ENCODE measurements at places on chromosomes 7 and 10. TPM values are rescaled to one million over a fixed set of nuclear protein-coding genes. Genes with fewer than 3 reads are reported as not detected.

The ITPRID1 gene
- 6.3 TPM for total RNA-seq

- no peaks in the 10 kb centered on the region for H3K36me3 ChIP-seq
- DNase-seq: no peak
- H3K27ac ChIP-seq: no peak overlapping the region
Observed at GRCh38 chr10:79052291-79053080, 16.3 kb upstream of the ZMIZ1 start.

GRCh38 chr10:36451391-36451970, 673.9 kb upstream of the ANKRD30A start:
- H3K27me3 ChIP-seq: no peaks in the 10 kb centered on the region
- no peak for DNase-seq
- H3K4me3 ChIP-seq: no peak overlapping the region
- no peaks in the 10 kb centered on the region for H3K4me1 ChIP-seq
- H3K36me3 ChIP-seq: no peaks in the 10 kb centered on the region

The PLEKHS1 gene
- total RNA-seq: 10.1 TPM

DNA sequence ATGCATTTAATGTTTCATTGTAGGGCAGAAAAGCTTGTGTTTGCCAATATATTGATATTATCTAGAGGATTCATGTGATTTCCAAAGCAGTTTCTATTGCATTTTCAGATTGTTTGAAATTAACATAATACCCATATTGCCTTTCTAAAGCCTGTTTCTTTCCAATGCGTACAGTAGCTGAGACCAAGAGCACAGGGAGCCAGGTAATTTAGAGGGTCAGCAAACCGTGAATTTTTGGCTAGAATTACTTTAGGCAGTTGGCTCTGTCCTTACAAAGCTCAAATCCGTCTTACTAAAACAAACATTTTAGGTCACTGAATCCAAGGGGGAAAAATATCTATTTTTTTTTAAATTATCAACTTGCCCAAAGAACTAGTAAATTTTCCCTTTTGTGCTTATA, 604.9 kb upstream of the ADARB2 start:
- no peaks in the 10 kb centered on the region for H3K27me3 ChIP-seq
- H3K27ac ChIP-seq: no peak overlapping the region
- DNase-seq: no peak
- no peak overlapping the region for H3K4me3 ChIP-seq
- H3K36me3 ChIP-seq: no peaks in the 10 kb centered on the region

The ADAM12 gene
- total RNA-seq: 2.2 TPM

The TMEM270 gene
- not detected for total RNA-seq

- DNase-seq: peak; percentile 58
- H3K27me3 ChIP-seq: no peaks in the 10 kb centered on the region
- H3K4me1 ChIP-seq: peaks cover 84% of the 10 kb centered on the region
Observed at GRCh38 chr10:80201608-80202141, 3.7 kb downstream of the ANXA11 start.

DNA sequence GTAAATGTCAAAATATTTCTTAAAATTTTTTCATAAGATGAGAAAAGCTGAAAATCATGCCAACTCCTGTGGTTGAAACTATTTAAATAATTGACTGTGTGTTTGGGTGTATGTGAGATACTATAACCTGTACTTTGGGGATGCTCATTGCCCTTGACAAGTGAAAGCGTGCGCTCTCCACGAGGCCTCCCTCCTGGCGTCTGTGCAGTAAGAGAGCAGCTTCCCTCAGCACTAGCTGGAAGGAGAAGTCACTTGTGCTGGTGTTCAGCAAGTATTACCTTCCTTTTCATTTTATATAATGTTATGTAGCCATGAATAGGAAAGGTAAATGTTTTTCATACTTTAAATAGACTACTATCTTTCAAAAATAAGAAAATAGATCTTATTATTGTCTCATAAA, 118.9 kb downstream of the ZEB1 start:
- H3K4me1 ChIP-seq: no peaks in the 10 kb centered on the region
- H3K27ac ChIP-seq: no peak overlapping the region
- H3K36me3 ChIP-seq: no peaks in the 10 kb centered on the region
- H3K27me3 ChIP-seq: no peaks in the 10 kb centered on the region

DNA sequence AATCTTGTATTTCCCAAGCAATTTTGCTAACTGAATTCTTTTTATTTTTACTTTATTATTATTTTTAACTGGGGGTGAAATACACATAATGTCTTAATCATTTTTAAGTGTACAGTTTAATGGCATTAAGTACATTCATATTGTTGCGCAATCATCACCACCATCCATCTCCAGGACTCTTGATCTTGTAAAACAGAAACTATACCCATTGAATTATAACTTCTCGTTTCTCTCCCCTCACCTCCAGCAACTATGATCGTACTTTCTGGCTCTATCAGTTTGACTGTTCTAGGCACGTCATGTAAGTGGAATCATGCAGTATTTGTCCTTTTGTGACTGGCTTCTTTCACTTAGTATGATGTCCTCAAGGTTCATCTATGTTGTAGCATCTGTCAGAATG, 108.8 kb downstream of the ARL5B start:
- H3K27ac ChIP-seq: no peak overlapping the region
- DNase-seq: no peak
- no peaks in the 10 kb centered on the region for H3K4me1 ChIP-seq
- no peak overlapping the region for H3K4me3 ChIP-seq
- no peaks in the 10 kb centered on the region for H3K27me3 ChIP-seq

- H3K27me3 ChIP-seq: no peaks in the 10 kb centered on the region
- no peak for DNase-seq
- H3K36me3 ChIP-seq: no peaks in the 10 kb centered on the region
- no peaks in the 10 kb centered on the region for H3K4me1 ChIP-seq
- H3K4me3 ChIP-seq: no peak overlapping the region
- H3K27ac ChIP-seq: no peak overlapping the region
Observed at GRCh38 chr7:104627516-104627915, 299.1 kb downstream of the LHFPL3 start.

DNA sequence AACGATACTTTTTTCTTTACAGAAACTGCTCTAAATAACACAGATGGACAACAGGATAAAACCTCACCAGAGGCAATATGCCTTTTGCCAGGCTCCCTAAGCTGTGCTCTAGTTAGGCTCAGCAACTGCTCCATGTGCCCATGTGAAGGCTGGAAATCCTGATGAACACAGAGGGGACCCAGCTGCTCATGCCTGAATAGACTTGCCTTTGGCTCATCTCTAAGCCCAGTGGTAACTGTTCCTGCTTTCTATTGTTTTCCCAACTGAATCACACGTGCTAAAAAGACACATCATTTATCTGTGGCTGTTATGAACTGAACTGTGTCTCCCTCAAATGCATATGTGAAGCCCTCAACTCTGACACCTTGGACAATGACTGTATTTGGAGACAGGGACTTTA, 110.4 kb downstream of the RNF216 start:
- peak overlapping the region; percentile 80 for H3K27ac ChIP-seq
- no peaks in the 10 kb centered on the region for H3K27me3 ChIP-seq
- DNase-seq: no peak
- H3K36me3 ChIP-seq: no peaks in the 10 kb centered on the region

The DLX5 gene
- not detected for total RNA-seq

The ZNF92 gene
- total RNA-seq: 19.5 TPM

The NODAL gene
- not detected for total RNA-seq

The ATP6V0E2 gene
- 22.0 TPM for total RNA-seq

DNA sequence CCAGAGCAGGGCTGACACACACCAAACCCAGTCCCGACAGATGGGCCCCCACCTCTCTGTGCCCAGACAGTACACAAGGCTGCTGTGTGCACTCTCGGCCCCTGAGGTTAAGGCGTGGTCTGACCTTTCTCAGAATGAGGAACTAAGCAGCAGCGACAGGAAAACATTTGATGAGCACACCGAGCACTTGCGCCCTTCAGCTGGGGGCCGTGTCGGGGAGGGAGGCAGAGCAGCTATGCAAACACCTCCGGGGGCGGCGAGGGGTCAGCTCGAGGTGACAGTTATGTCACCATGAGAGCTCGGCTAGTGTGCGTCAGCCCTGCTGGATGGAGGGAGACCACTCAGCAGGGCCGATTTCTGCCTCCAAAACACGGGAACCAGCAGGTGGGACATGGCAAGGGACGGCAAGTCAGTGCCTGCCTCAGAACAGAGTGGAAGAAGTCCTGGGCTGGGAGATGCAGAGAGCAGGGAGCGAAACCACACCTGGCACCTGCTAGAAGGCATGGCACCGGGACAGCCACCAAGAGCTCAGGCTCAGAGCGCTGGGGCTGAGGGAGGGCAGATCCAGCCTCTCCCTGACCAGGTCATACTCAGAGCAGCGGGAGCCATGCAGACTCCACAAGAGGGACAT, 57.4 kb downstream of the CHST15 start:
- DNase-seq: peak; percentile 78
- no peak overlapping the region for H3K4me3 ChIP-seq
- H3K36me3 ChIP-seq: no peaks in the 10 kb centered on the region
- peaks cover 9% of the 10 kb centered on the region for H3K4me1 ChIP-seq
- H3K27ac ChIP-seq: peak overlapping the region; percentile 47
- H3K27me3 ChIP-seq: no peaks in the 10 kb centered on the region

The PILRA gene
- total RNA-seq: not detected

The OR6V1 gene
- not detected for total RNA-seq

DNA sequence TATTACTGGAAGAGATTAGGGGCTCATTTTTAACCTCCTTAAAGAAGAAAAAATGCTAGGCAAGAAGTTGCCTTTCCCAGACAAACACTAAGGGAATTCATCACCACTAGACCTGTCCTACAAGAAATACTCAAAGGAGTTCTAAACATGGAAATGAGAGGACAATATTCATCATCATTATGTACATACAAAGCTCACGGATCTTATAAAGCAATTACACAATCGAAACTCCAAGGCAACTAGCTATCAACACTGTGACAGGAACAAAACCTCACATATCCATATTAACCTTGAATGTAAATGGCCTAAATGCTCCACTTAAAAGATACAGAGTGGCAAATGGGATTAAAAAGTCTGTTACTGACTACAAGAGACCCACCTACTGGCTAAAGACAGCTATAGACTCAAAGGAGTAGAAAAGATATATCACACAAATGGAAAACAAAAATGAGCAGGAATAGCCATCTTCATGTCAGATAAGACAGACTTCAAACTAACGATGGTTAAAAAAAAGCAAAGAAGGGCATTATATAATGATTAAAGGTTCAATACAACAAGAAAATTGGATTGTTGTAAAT, 246.6 kb downstream of the ADRA2A start:
- H3K27me3 ChIP-seq: no peaks in the 10 kb centered on the region
- H3K36me3 ChIP-seq: no peaks in the 10 kb centered on the region
- H3K4me1 ChIP-seq: no peaks in the 10 kb centered on the region
- no peak overlapping the region for H3K4me3 ChIP-seq
- no peak for DNase-seq
- no peak overlapping the region for H3K27ac ChIP-seq

GRCh38 chr10:51528527-51528926, 170.9 kb downstream of the CSTF2T start:
- no peak overlapping the region for H3K4me3 ChIP-seq
- no peaks in the 10 kb centered on the region for H3K36me3 ChIP-seq
- no peak overlapping the region for H3K27ac ChIP-seq
- no peaks in the 10 kb centered on the region for H3K27me3 ChIP-seq

- no peaks in the 10 kb centered on the region for H3K27me3 ChIP-seq
- H3K4me3 ChIP-seq: no peak overlapping the region
- H3K4me1 ChIP-seq: no peaks in the 10 kb centered on the region
- no peak for DNase-seq
- no peak overlapping the region for H3K27ac ChIP-seq
Observed at GRCh38 chr10:126147866-126148587, 240.2 kb downstream of the ADAM12 start.

GRCh38 chr7:49174396-49174795, 250.0 kb downstream of the CDC14C start:
- H3K4me3 ChIP-seq: no peak overlapping the region
- no peaks in the 10 kb centered on the region for H3K4me1 ChIP-seq
- H3K36me3 ChIP-seq: no peaks in the 10 kb centered on the region
- H3K27ac ChIP-seq: no peak overlapping the region
- DNase-seq: no peak
- H3K27me3 ChIP-seq: no peaks in the 10 kb centered on the region

DNA sequence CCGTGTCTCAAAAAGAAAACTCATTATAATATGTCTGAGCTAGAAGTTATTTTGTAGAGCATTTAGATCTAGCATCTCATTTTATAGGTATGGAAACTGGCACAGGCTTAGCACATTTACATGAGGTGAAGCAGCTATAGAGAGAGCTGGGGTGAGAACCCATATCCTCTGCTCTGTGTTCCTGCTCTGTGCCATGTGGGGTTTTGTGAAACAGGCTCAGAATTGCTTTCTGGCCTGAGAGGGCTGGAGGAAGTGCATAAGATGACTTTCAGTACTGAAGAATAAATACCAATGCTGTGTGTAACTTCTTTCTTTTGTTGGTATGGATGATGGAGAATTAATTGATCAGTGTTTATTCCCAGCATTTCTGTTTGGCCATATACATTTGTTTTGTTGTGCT, 159.1 kb downstream of the LRRC4 start:
- no peak overlapping the region for H3K27ac ChIP-seq
- H3K36me3 ChIP-seq: no peaks in the 10 kb centered on the region
- no peak for DNase-seq
- H3K4me3 ChIP-seq: no peak overlapping the region
- H3K4me1 ChIP-seq: no peaks in the 10 kb centered on the region
- no peaks in the 10 kb centered on the region for H3K27me3 ChIP-seq

The IDI2 gene
- total RNA-seq: not detected

- no peaks in the 10 kb centered on the region for H3K36me3 ChIP-seq
- no peaks in the 10 kb centered on the region for H3K4me1 ChIP-seq
- H3K4me3 ChIP-seq: no peak overlapping the region
Observed at GRCh38 chr7:7156663-7157062, 25.7 kb upstream of the C1GALT1 start.

DNA sequence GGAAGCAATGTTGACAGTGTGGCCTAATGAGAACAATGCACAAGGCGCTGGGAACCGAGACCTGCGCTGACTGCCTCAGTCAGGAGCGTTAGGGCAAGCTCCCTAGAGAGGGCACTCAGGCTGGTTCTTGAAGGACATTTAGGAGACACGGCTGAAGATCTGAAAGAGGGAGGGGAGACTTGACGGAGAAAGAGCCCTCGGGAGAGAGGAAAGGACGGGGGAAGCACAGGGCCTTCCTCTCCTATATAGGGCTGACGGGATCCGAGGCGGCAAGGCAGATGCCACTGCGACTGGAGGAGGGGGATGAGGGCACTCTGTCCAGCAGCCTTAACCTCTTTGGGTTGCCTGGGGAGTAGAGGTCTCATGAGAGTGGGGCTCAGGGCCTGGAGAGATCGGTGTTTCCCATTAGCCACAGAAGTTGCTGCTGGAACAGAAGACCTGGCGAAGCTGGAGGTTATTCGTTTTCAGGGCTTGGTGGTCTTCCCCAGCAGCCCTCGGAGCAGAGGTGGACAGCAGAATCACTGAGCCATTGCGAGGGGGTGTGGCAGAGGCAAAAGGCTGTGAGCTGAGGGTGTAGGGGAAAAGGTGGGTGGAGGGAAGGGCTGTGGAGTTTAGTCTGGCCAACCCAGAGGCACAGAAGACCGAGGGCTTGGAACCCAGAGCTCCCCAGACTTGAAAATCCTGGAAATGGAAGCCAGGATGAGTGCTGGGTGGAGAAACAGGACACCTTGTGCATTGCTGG, 36.0 kb downstream of the CLEC2L start:
- H3K27ac ChIP-seq: no peak overlapping the region
- no peaks in the 10 kb centered on the region for H3K4me1 ChIP-seq
- peaks cover 5% of the 10 kb centered on the region for H3K27me3 ChIP-seq
- no peaks in the 10 kb centered on the region for H3K36me3 ChIP-seq
- no peak overlapping the region for H3K4me3 ChIP-seq

The SPAG6 gene
- not detected for total RNA-seq

The HMX2 gene
- total RNA-seq: 0.41 TPM

GRCh38 chr7:148704970-148705369, 6.3 kb downstream of the CUL1 start:
- no peaks in the 10 kb centered on the region for H3K27me3 ChIP-seq
- H3K4me1 ChIP-seq: peaks cover 24% of the 10 kb centered on the region
- no peaks in the 10 kb centered on the region for H3K36me3 ChIP-seq
- H3K27ac ChIP-seq: no peak overlapping the region
- H3K4me3 ChIP-seq: no peak overlapping the region

The SLC18A3 gene
- 1.5 TPM for total RNA-seq

- no peak overlapping the region for H3K4me3 ChIP-seq
- DNase-seq: no peak
Observed at GRCh38 chr7:130932667-130933432, 198.8 kb upstream of the KLF14 start.
